GM13977 (cell line): ENCODE measurements at places on chromosomes 16 and 17.

DNA sequence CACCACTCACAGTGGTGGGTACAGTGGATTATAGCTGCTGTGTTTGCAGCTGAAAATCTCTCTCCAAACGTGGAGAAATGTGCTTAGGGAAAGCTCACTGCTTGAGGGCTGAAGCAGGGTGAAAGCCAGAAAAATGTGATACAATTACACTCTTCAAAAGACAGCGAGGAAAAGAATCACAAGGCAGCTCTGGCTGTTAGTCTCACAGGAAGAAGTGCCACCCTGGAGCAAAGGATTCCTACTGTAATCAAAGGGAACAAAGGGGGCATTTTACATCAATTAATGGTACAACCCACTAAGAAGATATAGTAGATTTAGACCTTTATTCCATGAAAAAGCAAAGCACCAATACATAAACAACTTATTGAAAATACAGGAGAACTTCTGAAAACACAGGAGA, 48.1 kb upstream of the IRX5 start:
- no peak for DNase-seq

GRCh38 chr17:45368651-45369050, 51.8 kb upstream of the MAP3K14 start:
- no peak for DNase-seq

- DNase-seq = no peak
Observed at GRCh38 chr16:19861133-19861532, 23.5 kb downstream of the GPRC5B start.

DNA sequence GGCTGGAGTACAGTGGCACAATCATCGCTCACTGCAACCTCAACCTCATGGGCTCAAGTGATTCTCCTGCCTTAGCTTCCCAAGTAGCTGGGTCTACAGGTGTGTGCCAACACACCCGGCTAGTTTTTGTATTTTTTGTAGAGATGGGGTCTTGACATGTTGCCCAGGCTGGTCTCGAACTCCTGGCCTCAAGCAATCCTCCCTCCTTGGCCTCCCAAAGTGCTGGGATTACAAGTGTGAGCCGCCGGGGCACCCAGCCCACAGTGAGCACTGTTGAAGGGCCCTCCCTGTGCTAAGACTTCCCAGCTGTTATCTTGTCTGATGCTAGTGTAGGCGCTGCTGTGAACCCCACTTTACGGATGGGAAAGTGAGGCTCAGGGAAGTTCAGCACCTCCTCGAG, 8.0 kb downstream of the CASKIN1 start:
- no peak for DNase-seq

DNA sequence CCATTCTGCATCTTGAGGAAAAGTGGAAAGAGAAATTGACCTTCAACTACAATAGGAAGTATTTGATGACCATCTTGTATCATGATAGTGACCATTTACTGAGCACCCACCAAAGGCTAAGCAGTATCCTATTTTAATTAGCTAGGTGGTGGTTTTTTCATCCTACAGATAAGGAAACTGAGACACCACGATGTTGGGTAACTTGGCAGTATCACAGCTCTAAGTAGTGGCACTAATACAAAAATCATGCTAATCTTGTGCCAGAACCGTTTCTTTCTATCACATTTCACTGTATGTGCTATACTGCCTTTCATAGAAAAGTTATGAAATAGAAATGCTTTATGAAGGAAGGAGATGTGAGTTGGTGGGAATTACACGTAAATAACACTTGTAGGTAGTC, 2.3 kb downstream of the EVI2B start:
- DNase-seq = no peak

DNA sequence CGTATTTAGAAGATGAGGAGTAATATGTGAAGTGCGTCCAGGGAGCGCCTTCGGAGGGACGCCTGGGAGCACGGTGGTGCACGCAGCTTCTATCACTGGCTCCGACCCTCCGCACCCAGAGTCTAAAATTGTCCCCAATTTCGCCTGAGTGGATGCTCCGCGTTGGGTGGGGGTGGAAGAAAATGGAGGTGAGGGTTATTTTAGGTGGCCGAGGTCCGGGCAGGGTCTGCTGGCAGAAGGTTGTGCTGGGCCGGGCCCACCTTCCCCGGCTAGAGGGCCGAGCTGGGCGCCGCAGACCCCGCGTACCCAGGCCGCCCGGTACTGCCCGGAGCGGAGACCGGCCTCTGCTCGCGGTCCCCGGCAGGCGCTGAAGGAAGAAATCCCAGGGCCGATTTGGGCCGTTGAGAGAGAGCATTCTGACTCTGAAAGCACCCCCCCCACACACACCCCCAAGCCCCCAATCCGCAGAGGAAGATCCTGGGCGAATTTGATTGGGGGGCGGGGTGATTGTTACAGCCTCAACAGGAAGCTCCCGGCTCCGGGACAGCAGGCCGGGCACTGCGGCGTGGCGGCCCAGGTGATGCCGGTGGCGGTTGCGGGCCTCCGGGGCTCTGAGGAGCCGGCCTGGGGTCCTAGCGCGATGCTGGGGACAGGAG, 3.0 kb downstream of the BAHCC1 start:
- no peak for DNase-seq

GRCh38 chr16:522320-523096, 5.0 kb upstream of the CAPN15 start:
- DNase-seq = no peak

DNA sequence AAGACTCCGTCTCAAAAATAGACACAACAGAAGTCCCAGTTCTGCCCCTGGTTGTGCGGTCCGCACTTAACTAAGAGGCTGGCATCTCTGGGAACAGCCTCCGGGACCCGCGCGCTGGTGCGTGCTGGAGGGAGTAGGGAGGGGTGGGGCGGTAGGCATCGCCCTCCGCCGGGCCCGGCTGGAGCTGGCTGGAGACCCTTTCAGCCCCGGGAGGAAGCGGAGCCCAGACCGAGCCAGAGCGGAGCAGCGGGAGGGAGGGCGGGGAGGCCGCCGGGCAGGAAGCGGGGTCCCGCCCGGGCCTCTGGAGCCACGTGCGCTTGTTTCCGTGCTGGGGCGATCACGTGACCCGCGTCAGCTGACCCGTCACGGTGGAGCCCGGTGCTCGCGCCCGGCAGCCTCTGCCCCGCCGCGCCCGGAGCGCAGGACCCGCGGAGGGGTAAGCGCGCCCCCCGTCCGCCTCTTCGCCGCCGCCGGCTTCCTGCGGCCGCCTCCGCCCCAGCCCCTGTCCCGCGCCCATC, at the start of gene WDR81:
WDR81 (plus strand) TSS at position 354 of the 518 bp plus-strand sequence. CDS start 256 bp downstream, outside the sequence.
- peak; percentile 96 for DNase-seq

GRCh38 chr17:39485555-39485954, 24.3 kb downstream of the CDK12 start:
- no peak for DNase-seq

DNA sequence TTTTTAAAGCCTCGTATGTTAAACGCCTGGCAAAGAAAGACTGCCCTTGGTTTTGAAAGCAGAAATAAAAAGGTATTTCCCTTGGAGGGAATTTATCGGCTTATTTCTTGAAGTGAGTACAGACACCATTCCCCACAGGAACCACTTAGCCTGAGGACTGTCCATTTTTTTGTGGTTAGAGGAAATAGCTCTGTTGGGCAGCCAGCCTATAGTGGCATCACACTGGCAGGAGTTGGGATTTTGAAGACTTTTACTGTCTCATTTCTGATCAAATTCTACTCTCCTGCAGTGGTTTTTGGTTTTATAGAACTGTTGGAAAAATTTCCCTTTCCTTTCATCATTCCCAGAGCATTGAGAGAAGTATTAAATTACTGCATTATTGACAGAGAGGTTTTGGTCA, 34.1 kb upstream of the CDC6 start:
- DNase-seq = no peak

DNA sequence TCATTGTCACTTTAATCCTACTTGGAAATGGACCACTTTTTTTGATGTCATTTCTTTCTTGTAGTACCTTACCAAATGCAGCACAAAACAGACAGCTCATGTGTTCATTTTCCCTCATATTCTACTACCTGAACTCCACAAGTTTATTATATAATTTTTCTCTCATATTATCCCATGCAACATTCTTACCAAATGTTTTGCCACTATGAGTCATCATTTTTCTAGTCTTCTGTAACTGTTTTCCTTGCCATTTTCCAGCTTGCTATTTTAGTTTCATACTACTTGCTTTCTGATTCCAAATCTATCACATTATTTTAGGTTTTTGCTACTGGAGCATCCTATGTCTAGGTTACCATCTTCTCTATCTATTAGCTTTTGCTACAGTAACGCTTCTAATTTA, 332.7 kb downstream of the ZFHX3 start:
- no peak for DNase-seq

GRCh38 chr17:39754161-39754957, 16.6 kb downstream of the GRB7 start:
- DNase-seq = peak; percentile 97

- no peak for DNase-seq
Observed at GRCh38 chr16:89024546-89025060, 47.6 kb upstream of the CBFA2T3 start.

GRCh38 chr16:71249399-71249798, 18.9 kb upstream of the HYDIN start:
- DNase-seq = no peak

- DNase-seq = no peak
Observed at GRCh38 chr17:8935191-8935590, 30.3 kb downstream of the PIK3R5 start.

GRCh38 chr16:20766294-20766693, 2.5 kb downstream of the ACSM3 start:
- DNase-seq = no peak

DNA sequence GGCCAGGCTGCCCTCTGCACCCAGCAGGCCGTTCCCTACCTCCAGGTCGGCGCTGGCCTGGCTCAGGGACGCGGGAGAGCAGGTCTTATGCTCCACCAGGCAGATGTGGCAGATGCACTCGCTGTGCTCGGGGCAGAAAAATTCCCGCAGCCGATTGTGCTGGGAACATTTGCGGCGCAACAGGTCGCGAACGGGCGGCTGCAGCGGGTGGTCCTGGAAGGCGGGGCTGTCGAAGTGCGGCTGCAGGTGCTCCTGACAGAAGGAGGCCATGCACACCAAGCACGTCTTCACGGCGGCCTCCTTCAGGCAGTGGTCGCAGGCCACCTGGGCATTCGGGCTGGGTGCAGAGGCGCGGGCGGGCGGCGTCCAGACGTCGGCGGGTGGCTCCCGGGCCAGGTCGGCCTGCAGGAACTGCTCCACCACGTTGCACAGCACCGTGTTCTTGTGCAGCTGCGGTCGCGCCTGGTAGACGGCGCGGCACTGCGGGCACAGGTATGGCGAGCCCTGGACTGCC, 439 bp downstream of the TRIM25 start:
- DNase-seq = no peak

- no peak for DNase-seq
Observed at GRCh38 chr17:48869821-48870318, 22.7 kb upstream of the ATP5MC1 start.

- no peak for DNase-seq
Observed at GRCh38 chr16:66525396-66526180, 24.3 kb downstream of the TK2 start.

- no peak for DNase-seq
Observed at GRCh38 chr17:65587534-65588180, 26.2 kb upstream of the AXIN2 start.

DNA sequence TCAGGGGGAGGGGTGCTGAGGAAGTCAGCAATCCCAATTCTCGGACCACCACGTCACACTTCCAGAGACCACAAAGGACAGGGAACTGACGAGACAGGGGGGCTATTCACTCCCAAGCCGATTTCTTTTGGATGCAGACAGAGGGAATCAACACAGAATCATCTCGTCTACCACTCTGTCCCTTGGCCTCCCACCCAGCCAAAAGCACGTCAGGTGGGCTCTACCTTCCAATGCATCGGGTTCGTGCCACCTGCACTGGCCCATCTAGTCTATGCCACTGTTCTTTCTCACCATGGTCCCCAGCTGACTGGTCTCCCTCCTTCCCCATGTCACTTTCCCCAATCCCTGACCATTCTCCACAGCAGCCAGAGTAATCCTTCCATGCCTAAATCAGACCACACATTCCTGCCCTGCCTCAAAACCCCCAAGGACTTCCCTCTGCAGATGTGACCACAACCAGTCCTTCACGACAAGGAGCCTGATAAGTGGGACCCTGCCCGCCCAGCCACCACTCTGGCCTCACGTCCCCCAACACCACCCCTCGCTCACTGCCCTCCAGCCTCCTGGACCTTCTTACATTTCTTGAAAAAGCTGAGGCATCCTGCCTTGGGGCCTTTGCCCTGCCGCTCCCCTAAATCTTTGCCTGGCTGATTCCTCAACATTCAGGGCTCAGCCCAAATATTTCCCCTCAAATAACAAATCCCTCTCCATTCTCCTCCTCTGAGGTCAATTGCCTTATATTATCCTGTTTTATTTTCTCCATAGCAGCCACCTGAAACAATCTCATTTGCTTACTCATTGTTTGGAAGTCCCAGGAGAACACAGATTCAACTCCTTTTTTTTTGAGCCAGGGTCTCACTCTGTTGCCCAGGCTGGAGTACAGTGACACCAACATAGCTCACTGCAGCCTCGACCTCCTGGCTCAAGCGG, 70.4 kb downstream of the IL21R start:
- DNase-seq = no peak

- DNase-seq = no peak
Observed at GRCh38 chr17:4617590-4618351, 23.7 kb downstream of the ALOX15 start.

GRCh38 chr16:3066440-3066748, 954 bp downstream of the IL32 start:
- no peak for DNase-seq
